ENCODE measurements at places on chromosomes 4 and X.

- DNase-seq: no peak
Observed at GRCh38 chrX:28675173-28675572, 87.9 kb downstream of the IL1RAPL1 start.

DNA sequence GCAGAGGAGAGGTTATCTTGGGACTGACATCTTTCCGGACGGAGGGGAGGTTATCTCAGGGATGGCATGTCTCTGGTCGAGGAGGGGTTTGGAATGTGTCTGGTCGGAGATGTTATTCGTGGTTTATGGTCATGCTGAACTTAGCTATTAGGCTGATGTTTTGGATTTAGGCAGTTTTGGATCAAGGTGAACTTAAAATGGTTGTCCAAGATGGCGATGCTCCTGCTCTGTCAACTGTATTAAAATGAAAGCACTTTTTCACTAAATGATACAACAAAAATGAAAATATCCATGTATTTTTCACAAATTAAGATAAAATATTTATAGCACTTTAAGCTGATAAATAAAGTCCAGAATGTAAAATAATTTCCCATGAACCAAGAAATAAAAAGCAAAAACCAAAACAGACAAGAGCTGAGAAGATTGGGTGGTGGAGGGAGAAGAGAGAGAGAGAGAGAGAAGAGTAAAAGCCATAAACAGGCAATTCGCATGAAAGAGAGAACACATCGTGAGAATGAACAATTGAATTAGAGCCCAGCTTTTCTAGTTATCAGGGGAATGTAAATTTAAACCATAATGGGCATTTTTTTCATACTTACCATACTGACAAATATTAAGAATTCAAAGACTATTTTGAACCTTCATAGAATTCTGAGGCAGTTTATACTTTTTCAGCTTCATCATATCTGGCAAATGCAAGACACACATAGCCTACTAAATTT, 2236.0 kb upstream of the AGA start:
- DNase-seq: no peak

- no peak for DNase-seq
Observed at GRCh38 chr4:70841951-70842350, 2.3 kb upstream of the GRSF1 start.

DNA sequence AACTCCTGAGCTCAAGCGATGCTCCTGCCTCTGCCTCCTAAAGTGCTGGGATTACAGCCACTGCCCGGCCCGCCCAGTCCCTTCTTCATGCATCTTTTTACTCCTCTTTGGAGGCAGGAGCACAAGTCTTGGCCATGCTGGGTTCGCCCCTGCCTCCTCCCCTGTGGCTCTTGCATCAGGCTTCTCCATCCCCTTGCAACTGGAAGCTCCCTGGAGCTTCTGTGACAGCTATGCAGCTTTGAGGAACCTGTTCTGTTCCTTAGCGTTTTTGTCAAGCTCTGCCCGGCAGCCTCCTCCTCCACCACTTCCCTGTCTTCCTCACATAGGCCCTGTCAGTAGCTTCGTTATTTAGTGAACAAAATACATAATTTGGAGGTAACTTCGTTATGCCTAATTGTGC, 73.9 kb downstream of the PSAPL1 start:
- DNase-seq: no peak

GRCh38 chrX:10282490-10282889, 125.7 kb downstream of the CLCN4 start:
- DNase-seq: no peak

DNA sequence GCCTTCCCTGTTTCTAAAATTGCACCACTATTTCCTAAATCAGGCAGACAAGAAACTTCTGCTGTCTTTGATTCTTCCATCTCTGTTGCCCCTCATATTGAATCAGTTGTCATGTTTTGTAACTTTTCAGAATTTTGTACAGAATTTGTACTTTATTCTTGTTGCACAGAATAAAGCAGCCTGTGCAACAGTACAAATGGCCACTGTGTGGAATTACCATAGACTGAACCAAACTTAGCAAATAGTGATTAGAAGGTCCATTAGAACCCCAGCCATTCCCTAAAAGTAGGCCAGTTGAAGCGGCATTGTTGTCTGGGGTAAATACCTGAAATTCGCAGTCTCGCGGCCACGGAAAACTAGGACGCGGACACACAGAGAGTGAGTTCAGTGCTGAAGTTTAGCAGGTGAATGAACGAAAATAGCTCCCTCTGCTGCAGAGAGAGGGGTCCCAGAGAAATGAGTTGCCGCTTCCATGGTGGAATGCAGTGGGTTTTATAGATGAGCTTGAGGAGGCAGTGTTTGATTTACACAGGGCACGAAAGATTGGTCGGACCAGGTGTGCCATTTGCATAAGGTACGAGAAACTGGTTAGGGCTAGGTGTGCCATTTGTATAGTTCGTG, 71.8 kb downstream of the C4orf33 start:
- DNase-seq: no peak
